Keratinocyte (primary cell): ENCODE measurements at places on chromosomes 16 and 17. TPM values are rescaled to one million over a fixed set of nuclear protein-coding genes. Genes with fewer than 3 reads are reported as not detected.
A peak's percentile ranks its signal among the peaks of the same experiment; 100 is the strongest.

DNA sequence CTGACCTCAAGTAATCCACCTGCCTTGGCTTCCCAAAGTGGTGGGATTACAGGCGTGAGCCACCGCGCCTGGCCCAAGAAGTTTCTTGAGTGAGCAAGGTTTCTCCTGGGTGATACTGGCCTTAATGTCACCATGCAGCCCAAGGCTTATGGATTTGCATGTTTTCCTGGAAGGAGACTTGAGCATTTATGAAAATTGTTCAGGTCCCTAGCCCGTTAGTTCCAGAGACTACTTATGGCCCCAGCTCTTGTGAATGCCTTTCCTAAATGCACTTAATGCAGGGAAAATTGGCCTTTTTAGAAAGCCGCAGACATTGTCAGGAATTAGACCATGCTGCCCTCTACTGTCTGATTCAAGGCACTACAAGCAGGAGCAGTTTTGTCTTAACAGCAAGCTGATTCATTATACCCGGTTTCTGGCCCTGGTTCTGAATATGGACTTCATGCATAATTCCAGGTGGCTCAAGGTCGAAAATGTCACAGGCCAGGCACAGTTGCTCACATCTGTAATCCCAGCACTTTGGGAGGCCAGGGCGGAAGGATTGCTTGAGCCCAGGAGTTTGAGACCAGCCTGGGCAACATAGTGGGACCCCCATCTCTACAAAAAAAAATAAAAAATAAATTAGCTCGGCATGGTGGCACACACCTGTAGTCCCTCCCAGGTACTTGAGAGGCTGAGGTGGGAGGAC is 91.3 kb downstream of the SNX29 start:
- H3K27me3 ChIP-seq, result no peaks in the 10 kb centered on the region
- no peaks in the 10 kb centered on the region for H3K36me3 ChIP-seq
- no peak overlapping the region for H3K27ac ChIP-seq

Gene PDPK1
- polyA plus RNA-seq, result 23.4 to 27.2 TPM (median 23.6 TPM) in 3 replicates

DNA sequence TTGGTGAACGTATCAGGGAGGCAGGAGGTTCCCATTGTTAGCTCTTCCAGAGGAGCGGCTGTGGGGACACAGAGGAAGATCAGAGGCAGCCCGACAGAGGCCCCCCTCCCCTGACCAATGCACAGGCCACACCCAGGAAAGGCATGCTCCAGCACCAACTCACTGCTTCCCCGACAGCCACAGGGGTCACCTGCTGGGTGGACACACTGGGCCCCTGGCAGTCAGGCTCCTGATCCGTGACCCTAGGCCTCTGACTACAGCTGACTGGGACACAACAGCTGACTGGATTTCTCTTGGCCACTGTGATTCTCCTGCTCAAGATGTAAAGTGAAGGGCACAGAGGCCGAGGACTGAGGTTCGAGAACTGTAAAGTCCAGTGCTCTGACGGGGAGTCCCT is 63.5 kb downstream of the IL21R start:
- no peak overlapping the region for H3K4me3 ChIP-seq
- H3K27me3 ChIP-seq, result no peaks in the 10 kb centered on the region
- peaks cover 35% of the 10 kb centered on the region for H3K36me3 ChIP-seq
- DNase-seq, result no peak

Gene PPP1R27
- 0.12 to 0.99 TPM in 2 of 3 replicates, not detected in the other for polyA plus RNA-seq

DNA sequence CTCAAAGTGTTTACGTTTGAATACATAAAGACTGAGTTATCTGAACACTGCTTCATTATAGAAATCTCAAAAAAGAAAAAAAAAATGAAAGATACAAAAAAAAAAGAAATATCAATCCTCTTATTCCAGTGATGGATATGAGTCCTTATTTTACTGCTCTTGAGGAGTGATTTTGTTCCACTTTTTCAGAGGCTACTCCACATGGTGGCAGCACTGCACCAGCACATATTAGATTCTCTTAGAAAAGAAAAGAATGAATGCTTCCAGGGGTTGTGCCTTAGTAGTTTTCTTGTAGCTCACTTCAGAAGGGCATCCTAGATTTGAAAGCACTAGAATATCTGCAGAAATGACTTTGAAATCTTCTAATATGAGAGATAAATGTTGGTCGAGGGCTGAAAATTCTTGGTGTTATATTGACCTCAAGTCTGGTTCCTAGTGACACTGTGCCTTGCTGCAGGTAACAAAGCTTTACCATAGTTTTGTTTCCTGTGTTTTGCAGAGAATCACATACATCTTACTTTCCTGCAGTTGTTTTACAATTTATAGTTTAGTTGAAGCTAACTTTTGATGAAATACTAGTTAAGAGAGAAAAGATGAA is 25.9 kb downstream of the AP2B1 start:
- no peaks in the 10 kb centered on the region for H3K27me3 ChIP-seq
- no peak overlapping the region for H3K4me3 ChIP-seq
- no peaks in the 10 kb centered on the region for H3K4me1 ChIP-seq

Gene GRB7
- polyA plus RNA-seq, result 4.0 to 5.3 TPM (median 4.2 TPM) in 3 replicates

GRCh38 chr16:86291491-86291890 is 218.8 kb upstream of the FOXF1 start:
- no peaks in the 10 kb centered on the region for H3K36me3 ChIP-seq
- no peak overlapping the region for H3K4me3 ChIP-seq
- H3K4me1 ChIP-seq, result no peaks in the 10 kb centered on the region
- H3K27me3 ChIP-seq, result peaks cover 42% of the 10 kb centered on the region

Gene SDR42E2
- polyA plus RNA-seq, result not detected in 3 replicates

- H3K27me3 ChIP-seq, result no peaks in the 10 kb centered on the region
- H3K36me3 ChIP-seq, result no peaks in the 10 kb centered on the region
- peak overlapping the region; percentile 71 for H3K27ac ChIP-seq
- H3K4me1 ChIP-seq, result peaks cover 41% of the 10 kb centered on the region
These were observed 1.2 kb downstream of the USP7 start for GRCh38 chr16:8962393-8963009.

GRCh38 chr17:9512323-9513168 is 63.1 kb downstream of the STX8 start:
- H3K4me3 ChIP-seq, result no peak overlapping the region
- H3K36me3 ChIP-seq, result no peaks in the 10 kb centered on the region
- H3K27ac ChIP-seq, result peak overlapping the region; percentile 39
- DNase-seq, result peak; percentile 13

DNA sequence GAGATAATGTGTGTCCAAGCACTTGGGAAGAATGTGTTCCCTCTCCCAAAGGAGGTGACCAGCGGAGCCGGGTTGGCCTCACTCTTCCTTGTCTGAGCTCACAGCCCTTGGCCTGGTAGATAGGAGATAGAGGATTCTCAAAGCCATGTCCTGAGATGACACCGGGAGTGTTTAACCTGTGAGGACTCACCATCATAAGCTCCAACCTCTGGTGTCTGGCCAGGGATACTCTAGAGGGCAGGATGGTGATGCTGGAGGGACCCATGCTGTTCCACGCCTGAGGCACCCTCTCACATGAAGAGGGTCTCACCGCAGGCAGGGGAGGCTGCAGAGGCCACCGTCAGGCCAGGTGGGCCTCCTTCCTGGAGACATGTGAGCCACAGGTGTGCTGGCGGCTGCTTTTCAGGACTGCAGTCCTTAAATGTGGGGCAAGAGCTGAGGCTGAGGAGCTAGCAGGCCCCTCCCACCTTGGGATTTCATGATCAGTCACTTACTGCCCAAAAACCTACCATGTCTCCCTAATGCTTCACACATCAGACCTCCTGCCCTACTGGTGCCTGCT is 6.6 kb upstream of the ZNF629 start:
- no peaks in the 10 kb centered on the region for H3K4me1 ChIP-seq
- no peak overlapping the region for H3K27ac ChIP-seq
- H3K4me3 ChIP-seq, result no peak overlapping the region

- H3K27me3 ChIP-seq, result peaks cover 8% of the 10 kb centered on the region
- no peak overlapping the region for H3K4me3 ChIP-seq
- H3K36me3 ChIP-seq, result no peaks in the 10 kb centered on the region
- DNase-seq, result no peak
These were observed 6.4 kb downstream of the FA2H start for GRCh38 chr16:74768239-74768638.
